ENCODE measurements at places on chromosomes 2 and 18.

DNA sequence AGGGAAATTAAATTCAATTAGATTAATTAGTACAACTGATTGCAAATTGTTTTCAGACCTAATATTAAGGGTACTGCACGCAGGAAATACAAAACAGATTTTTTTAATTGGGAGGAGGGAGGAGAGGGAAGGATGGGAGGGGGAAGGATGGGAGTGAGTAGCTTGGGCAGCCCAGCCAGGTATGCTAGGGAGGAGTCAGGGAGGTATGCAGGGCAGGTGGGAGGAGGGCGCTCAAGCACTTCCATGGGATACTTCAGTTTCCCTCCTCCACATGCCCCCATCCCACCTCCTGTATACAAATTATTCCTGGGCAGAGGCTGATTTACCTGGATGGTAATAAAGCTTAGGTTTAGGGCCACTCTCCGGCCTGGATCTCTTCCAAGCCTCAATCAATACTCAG is 76.6 kb upstream of the CAPN13 start:
- no peak for DNase-seq

DNA sequence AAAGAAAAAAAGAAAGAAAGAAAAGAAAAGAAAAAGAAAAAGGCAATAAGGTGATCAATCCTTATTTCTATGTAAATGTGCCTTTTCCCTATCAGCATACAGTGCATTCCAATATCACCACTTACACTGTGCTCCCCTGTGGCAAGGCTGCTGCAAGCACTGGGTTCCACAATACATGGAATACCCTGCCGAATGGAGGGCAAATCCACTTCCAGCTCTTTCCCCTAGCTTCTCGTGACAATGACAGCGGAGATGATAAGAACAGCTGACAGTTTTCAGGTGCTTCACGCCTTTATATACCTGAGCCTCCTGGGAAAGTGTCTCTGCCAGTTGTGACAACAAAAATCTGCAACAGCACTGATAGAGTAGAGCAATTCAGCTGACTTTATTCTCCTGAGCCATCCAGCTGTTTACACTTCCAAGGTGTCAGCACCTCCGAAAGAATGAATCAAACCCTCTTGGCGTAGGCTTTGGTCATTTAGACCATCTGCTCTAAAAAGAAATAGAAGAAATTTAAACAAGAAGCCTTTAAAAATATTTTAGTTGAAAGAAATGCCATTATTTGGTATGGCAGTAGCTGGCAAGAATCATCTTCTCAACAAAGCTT is 135.2 kb upstream of the RNF152 start:
- no peak for DNase-seq

DNA sequence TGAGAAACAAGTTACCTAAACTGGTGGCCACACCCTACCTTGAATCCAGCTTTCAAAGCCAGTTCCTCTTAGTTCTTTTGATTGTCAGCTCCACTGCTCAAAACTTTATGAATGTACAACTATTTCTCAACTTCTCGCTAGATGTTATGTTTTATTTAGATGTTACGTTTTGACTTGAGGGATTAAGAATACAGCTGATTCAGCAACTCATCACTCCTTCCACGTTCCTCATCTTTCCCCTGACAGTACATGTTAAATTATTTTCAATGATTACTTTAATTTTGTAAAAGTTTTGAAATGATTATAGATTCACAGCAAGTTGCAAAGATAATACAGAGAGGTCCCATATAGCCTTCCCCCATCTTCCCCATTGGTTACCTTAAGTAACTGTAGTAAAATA is 553.4 kb downstream of the GALR1 start:
- DNase-seq = no peak

GRCh38 chr2:79512442-79513401 is at the start of gene CTNNA2:
TSS of gene CTNNA2 (plus strand) at chr2:79513051.
- no peak for DNase-seq

- no peak for DNase-seq
Observed at GRCh38 chr2:16589465-16589864, 76.2 kb downstream of the CYRIA start.

DNA sequence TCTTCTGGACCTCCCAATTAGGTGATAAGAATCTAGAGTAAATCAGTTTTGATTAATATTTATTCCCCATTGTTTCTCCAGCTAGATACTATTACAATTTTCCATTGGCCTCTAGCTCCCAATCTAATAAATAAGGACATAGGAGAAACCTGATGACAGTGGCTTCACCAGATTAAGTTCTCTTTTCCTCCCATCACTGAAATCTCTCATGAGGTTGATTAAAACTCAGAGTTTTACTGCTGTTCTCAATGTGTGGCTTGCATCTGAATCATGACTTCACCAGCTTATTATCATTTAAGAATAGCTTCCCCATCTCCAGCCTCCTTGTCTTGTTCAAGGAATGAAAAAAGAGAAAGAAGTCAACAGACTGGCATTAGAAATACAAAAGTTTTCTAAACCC is 3.9 kb upstream of the CCDC102B start:
- no peak for DNase-seq

- no peak for DNase-seq
Observed at GRCh38 chr18:9683418-9684396, 24.4 kb upstream of the RAB31 start.

DNA sequence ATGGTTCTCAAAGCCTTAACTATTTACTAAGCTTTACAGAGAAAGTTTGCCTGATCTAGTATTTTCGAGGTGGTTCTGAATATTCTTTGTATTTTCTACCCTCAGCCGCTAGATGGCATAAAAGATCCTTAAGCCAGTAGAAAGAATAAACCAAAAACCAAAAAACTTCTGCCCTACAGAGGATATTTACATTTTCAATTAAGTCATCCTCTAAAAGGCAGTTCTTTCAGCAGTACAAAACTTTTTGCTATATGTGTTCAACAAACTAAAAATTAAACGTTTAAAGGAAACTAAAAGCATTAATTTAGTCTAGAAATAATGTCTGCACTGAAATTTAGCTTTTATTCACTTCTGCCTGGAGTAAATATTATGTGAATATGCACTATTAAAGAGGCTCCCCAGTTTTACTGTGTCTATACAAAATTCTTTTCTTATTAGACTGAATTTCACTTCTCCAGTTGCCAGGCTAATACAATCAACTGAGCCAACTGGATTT is 297.5 kb downstream of the PIEZO2 start:
- no peak for DNase-seq

- no peak for DNase-seq
Observed at GRCh38 chr2:133498662-133499585, 69.3 kb downstream of the NCKAP5 start.

- DNase-seq = no peak
Observed at GRCh38 chr2:136357007-136357380, 239.0 kb upstream of the CXCR4 start.

GRCh38 chr2:195961873-195962272 is 106.8 kb downstream of the DNAH7 start:
- DNase-seq = no peak

DNA sequence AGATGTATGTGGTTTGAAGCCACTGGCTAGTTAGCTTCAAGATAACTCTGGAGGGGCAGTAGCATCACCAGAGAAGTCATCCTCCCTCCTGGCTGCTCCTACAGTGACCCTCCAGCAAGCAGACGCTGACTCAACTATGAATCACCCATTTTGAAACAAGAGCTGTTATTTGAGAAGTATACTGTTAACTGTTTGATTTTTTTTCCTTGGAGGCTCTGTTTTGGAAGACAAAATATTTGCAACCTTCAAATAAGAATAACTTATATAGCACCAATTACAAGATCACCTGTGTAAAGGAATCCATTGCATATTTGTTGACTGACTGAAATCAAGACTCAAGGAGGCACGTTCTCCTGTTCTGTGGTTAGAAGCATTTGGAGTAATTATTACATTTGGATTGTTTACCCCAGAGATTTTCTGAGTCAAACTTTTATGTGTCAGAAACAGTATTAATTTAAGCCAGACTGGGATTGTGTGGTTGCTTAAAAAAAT is 313.8 kb downstream of the MTX2 start:
- no peak for DNase-seq

- no peak for DNase-seq
Observed at GRCh38 chr2:11610624-11611242, 59.3 kb downstream of the NTSR2 start.

DNA sequence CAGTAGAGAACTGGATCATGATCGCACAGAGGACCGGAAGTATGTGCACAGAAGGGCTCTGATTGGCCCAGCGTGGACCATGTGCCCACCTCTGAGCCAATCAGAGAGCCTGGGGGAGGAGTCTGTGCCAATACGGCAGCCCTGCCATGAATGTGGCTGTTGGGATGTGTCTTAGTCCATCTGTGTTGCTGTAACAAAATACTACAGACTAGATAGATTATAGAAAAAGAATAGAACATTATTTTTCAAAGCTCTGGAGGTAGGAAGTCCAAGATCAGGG is 132.0 kb downstream of the NDUFA10 start:
- DNase-seq = no peak

DNA sequence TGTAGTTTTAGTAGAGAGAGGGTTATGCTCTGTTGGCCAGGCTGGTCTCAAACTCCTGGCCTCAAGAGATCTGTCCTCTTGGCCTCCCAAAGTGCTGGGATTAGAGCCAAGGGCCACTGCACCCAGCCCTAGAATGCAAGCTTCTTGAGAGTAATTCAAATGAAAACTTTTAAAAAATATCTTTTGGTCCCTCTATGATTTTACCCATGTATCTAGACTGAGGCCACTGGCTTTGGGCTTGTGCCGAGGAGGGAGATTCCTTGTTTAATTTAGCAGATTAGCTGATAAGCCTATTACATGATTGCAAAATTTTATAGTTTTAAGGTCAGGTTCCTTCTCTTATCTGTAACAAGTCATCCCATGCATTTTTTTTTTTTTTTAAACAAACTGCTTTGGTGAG is 59.5 kb upstream of the CCDC195 start:
- no peak for DNase-seq

DNA sequence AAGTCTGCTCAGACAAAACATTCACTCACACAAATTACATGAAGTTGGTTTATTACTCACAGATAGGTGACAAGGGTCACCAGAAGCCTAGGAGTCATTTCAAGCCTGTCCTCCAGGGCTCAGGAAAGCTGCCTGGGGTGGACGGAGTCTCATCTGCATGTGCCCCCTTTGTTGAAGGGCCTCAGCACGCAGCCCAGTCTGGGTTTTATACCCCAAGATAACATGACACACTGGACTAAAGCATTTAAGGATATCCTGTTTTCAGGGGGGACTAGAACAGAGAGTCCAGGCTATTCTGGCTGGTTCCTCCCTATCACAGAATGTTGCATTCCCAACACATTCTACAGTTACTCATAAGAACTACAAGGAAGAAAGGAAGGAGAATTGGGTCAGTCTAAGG is 164.7 kb downstream of the MREG start:
- DNase-seq = no peak

DNA sequence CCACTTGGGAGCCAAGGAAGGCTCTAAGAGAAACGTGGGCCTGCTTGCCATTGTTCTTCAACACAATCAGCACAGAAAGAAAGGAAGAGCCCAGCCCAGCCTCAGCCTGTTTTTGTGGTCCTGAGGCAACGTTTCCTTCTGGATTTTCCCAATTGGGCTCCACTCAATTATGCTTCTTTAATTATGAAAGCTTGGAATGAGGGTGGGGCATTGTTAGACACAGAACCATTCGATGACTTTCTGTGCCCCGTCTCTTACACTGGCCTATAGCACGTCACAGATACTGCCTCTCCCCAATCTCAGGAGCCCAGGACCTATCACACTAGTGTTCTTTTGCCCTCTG is 207.4 kb downstream of the ZFP36L2 start:
- DNase-seq = no peak

DNA sequence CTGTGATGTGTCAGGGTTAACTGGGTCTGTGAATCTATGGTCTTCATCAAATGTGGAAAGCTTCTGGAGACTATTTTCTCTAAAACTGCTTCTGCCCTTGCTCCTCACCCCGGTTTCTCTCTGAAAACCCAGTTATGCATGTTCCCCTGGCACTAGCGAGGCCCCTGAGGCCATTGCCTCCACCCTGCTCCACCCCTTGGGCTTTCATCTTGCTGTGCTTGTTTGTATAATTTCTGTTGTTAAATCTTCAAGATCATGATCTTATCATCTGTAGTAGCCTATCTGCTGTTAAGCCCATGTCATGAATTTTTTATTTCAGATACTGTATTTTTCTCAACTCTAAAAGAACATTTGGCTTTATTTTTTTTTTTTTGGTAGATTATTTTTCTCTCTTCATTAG is 14.9 kb upstream of the ANO7 start:
- no peak for DNase-seq

DNA sequence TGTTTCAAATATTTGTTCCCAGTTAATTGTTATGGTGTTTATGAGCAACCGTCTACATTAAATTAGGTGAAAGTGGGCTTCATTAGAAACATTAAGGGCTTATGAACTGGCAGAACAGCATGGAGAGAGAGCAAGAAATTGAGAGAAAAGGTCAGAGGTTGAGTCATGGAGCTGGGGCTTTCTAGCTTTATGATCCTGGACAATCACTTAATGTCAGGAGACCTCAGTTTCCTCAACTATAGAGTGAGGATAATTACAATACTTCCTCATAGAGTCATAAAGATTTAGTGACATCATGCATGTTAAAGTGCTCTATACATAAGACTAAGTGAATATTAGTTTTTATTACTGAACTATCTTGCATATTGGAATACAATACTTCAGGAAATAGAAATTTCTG is 83.9 kb downstream of the PLCL1 start:
- no peak for DNase-seq

GRCh38 chr2:182717416-182717815 is 1.4 kb downstream of the DNAJC10 start:
- DNase-seq = no peak

GRCh38 chr2:12816379-12817306 is 99.9 kb downstream of the TRIB2 start:
- no peak for DNase-seq

DNA sequence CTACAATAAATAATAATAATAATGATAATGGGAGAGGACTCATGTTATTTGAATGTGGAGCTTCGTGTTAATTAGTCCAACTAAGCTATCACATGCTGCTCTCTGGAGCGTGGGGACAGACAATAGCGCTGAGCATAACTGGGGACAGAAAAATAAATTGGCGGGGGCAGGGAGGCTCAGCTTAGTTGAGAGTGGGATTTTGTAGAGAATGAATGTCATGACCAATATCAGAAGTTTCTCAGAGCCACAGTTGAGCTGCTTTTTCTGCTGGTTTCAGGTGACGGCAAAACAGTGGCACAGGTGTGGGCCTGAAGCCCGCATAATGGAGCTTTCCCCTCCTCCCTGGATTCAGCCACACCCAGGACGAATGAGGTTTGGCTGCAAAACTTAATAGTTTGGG is 111.1 kb upstream of the CAB39 start:
- no peak for DNase-seq
